CD4-positive, alpha-beta T cell treated with Interleukin-21 for 1 hour (primary cell): ENCODE measurements at places on chromosomes 1 and 21.

DNA sequence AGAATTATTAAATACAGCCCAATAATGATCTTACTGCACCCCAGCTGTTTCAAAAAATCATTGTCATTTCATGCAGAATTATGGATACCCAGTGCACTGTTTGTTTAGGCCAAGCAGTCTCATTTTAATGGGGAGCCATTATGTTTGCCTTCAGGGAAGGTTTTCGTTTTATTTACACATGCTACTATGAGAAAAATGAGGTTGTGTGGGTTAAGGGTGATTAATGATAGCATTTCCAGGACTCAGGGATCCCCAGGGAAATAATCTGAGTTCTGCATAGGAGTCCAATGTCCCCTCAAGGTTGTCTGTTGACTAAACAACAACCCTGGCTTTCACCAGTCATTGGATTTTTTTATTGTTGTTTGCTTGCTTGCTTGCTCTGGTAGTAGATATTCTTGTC is 71.0 kb upstream of the ZP4 start:
- no peak for DNase-seq

DNA sequence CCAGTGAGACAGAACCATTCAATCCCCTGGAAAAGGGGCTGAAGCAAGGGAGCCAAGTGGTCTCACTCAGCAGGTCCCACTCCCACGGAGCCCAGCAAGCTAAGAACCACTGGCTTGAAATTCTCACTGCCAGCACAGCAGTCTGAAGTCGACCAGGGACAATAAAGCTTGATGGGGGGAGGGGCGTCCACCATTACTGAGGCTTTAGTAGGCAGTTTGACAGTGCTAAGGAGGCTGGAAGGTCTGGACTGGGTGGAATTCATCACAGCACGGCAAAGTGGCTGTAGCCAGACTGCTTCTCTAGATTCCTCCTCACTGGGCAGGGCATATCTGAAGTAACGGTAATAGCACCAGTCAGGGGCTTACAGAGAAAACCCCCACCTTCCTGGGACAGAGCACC is 105.4 kb upstream of the GORAB start:
- DNase-seq: no peak

DNA sequence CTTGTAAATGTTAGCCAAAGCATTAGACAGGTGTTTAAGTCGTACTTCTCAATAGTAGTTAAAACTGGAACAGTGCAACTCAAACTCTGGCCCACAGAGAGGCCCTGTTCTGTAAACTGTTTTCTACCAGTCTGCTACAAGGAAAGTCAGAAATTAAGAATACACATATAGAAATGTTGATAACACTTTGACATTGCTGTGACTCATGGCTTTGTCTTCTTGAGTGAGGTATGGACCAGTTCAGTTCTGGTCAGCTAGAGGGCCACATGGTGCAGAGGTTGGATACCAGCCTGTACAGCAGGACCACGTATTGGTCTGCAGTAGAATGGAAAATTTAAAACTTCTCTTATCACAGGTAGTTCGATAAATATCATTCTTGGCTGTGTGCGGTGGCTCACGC is 22.3 kb downstream of the ZBTB8B start:
- DNase-seq: no peak

GRCh38 chr1:30753660-30754123 is 3.9 kb downstream of the LAPTM5 start:
- DNase-seq: no peak

- DNase-seq: no peak
These were observed 101.9 kb upstream of the ZNF644 start for GRCh38 chr1:91123773-91124172.

GRCh38 chr1:94921977-94922376 is 4.9 kb downstream of the CNN3 start:
- DNase-seq: no peak

GRCh38 chr21:15774590-15774989 is 44.8 kb downstream of the USP25 start:
- no peak for DNase-seq

GRCh38 chr21:42232176-42232825 is 13.4 kb downstream of the ABCG1 start:
- DNase-seq: peak; percentile 29

GRCh38 chr1:76281306-76281705 is 206.8 kb downstream of the ST6GALNAC3 start:
- no peak for DNase-seq

GRCh38 chr1:220363196-220363837 is 91.1 kb upstream of the RAB3GAP2 start:
- DNase-seq: no peak

- DNase-seq: no peak
These were observed 11.9 kb upstream of the CLDN8 start for GRCh38 chr21:30227633-30228404.

DNA sequence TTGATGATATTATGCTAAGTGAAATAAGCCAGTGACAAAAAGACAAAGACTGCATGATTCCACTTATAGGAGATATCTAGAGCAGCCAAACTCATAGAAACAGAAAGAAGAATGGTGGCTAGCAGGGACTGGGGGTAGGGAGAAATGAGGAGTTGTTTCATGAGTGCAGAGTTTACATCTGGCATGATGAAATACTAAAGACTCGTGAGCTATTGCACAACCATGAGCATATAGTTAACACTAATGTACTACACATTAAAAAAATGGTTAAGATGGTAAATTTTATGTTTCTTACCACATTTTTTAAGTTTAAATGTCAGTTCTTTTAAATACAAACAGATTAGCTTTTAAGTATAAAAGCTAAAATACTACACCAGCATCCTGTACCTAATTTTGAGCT is 57.8 kb downstream of the ESRRG start:
- no peak for DNase-seq

DNA sequence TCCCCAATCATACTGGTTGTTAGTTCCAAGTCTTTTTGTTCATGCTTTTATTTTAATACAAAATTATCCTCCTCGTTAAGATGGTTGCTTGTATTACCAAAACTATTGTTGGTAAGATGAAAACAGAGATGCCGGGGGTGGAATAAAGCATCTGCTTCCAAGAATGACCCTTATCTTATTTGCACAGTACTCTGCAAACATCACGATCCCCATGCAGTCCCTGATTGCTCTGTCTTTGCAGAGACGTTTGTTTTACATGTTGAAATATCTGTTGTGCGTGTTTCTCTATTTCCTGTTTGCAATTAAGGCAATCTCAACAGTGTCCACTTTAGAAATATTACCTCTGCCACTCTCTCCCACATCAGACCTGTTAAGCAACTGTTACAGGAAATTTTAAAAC is 141.3 kb upstream of the NCAM2 start:
- DNase-seq: no peak

DNA sequence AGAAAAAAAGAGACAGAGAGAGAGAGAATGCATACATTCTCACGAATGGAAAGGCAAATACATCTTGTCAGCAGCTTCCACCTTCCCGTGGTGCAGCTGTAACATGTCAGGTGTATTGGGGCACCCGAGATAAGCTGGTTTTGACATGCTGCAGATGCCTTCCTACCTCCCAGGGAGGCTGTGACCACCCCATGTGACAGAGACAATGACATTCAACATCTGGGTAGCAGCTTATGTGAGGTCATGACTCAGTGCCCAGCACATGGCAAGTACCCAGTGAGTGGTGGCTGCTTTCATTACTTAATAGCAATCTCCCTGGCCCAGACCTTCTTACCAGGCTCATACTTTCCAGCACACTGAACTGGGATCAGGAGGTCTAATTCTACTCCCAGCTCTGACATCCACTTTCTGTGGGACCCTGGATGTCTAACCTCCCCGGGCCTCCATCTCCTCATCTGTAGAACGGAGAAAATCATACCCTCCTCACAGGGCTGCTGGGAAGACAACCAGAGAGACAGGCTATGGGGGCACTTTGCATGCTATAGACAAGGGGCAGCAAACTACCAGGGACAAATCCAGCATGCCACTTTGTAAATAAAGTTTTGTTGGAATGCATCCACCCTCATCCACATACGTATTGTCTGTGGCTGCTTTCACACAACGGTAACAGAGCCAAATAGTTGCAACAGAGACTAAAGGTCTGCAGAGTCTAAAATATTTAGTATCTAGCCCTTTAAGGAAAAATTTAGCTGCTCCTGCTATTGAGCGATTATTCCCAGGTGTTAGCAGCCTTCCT is 38.5 kb upstream of the ZBTB40 start:
- no peak for DNase-seq

DNA sequence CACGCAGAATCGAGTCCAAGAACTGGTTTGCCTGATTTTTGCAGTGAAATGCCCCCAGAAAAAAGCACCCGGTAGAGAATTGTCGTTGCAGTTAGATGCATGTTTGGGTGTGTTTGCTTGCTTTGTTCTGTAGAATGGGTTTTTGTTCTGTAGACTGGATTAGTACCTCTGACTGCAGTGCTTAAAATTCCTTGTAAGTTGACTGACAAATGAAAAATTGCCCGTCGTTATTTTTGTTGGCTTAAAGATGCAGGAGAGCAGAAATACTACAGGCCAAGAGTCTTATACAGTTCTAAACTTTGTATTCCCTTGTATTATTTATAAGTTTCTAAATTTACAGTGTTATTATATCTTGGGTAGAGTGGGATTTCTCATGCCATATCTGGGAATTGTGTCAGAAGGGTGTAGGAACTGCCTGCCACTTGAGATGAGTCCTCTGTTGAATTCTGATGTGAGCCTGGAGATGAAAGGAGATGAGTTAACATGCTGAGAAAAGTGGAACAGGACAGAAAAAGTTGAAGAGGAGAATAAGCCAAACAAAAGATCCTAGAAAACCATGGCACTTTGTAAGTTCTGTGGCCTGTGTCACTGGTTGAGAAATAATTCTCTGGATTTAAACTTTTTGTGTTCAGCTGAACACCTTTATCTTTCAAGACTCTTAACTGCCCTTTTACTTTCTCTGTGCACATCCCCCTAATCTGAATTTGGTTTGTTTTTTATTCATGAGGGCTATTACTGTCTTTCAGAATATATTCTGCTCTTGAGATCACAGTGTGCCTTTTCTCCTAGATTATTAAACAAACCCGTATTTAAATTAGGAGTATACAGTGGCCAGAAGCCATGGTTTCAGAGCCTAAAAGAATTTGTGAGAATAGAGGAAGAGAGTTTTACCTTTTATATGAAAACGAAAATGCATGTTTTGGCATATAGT is 1.4 kb downstream of the DESI2 start:
- no peak for DNase-seq

GRCh38 chr1:111821121-111821745 is 65.5 kb downstream of the DDX20 start:
- no peak for DNase-seq

DNA sequence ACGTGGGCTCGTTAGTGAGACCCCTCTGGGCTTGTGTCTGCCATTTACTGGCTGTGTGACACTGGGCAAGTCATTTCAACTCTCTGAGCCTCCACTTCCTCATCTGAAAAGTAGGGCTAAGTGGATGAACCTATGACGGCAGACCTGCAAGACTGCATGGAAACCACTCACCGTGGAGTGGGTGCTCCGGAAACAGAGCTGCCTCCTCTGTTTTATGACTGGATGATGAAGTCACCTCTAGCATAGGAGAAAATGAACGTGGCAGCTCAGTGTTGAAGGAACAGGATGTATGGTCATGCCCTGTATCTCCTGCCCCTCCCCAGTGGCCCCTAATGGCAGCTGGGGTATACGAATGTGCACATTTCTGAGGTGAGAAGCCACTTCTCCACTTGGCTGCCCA is 40.5 kb downstream of the STPG1 start:
- DNase-seq: no peak

GRCh38 chr21:29024474-29025327 is at the start of gene USP16:
USP16 (plus strand) TSS chr21:29024668; CDS start chr21:29027914, 3,246 bp downstream.
- peak; percentile 97 for DNase-seq

DNA sequence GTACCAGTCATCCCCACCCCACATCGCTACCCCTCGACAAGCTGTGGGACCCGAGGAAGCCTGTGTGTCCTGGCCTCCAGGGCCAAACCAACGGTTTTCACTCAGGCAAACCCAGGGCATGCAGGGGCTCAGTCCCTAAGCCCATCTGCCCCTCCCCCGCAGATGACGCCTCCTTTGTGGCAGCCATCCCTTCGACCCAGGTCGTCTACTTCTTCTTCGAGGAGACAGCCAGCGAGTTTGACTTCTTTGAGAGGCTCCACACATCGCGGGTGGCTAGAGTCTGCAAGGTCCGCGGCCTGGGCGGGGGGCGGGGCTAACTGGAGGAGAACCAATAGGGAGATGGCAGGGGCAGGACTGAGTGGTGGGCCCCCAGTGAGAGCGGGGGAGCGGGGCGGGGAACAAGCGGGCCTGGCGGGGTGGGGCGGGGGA is 7.4 kb downstream of the SEMA4A start:
- peak; percentile 78 for DNase-seq

DNA sequence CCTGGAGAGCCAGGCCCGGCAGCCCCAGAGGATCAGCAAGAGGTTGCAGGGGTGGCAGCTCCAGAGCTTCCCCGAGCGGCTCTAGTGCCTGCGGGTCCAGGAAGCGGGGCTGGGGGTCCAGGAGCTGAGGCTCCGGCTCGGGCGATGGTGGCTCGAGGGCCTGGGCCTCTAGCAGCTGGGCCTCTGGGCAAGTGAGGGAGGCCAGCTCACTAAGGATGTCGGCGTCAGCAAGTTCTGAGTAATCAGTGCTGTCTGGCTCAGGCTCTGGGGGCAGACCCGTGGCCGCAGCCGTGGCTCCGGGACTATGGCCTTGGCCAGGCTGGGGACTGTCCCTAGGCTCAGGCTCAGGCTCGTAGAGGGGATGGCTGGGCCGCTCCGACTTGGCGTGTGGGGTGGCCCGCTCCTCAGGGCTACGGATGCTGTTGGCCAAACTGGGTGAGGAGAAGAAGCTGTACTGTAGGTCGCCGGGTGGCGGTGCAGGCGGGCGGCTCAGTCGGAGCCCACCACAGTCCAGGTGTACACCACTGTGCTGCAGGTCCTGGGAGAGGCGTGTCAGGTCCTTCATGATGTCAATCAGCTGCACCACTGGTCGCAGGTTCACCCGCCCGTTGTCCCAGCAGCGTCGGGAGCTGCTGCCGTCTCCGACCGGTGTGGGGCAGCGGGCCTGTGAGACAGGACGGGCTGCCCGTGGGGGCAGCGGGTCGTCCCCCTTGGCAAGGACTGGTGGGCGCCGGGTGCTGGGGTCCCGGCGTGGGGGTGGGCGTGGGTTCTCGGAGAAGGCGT is 52.6 kb downstream of the AHDC1 start:
- DNase-seq: no peak

- no peak for DNase-seq
These were observed 24.8 kb downstream of the ATPAF1 start for GRCh38 chr1:46643368-46643775.

DNA sequence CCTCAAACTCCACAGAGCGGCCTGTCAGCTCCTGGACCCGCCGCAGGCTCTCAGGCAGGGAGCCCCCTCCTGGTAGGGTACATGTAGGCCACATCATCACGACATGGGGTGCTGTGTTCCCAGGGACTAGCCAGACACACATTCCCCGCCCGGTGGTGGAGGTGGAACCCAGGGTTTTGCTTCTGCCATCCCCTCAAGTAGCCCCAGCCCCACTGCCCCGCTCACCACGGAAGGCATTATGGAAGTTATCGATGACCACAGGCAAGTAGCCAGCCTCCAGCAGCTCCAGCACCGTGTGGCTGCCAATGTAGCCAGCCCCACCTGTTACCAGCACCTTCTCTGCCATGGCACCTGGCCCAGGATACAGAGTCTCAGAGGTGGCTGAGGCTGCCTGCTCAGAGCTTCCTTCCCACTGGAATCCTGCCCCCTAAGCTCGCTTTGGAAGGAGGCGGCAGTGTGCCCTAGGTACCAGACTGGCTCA is 1.9 kb downstream of the GALE start:
- DNase-seq: no peak

- DNase-seq: no peak
These were observed 82.1 kb downstream of the CCDC18 start for GRCh38 chr1:93262645-93263044.
